Ammon's horn (tissue), 1 donor: ENCODE measurements at places on chromosomes 16 and 17.

- peak; percentile 83 for DNase-seq
Observed at GRCh38 chr16:69932228-69932627, 18.9 kb upstream of the CLEC18A start.

- no peak for DNase-seq
Observed at GRCh38 chr17:70121126-70121525, 46.1 kb downstream of the KCNJ16 start.

DNA sequence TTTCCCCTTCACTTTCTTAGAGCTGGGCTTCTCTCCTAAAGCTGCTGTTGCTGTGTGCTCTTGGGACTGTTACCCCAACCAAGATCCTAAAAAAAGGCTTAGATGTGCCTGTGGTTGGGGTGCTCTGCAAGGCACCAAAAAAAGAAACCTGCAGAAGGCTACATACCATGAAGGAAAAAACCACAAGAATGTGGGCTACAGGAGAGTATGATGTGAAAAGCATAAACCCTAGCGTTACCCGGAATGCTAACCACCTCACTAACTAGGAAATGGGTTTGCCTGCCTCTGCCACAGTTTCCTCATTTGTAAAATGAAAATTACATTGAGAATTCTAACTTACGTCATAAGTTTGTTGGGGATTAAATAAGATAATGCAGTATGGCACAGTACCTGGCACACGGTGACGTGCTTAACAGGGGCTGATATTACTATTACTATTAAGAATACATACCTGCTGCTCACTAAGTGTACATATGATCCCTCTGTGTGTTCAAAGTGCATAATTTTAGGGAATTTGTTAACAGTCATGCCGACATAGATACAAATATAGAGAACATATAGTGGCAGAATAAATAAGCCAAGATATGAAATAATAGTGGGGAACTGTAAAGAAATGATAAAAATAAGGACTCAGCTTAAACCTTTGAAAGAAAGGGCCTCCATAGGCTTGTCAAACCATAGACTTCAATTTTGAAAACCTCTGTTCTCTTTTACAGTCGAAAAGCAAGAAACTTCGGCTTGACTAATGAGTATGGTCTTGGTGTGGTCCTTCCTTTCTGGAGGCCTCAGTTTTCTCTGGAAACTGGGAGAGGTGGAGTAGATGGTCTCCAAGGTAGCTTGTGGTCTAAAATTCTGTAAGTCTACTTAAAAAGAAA lies 177.8 kb upstream of the TBX2 start:
- DNase-seq, result no peak

GRCh38 chr17:50708050-50709000 lies 611 bp upstream of the ANKRD40 start:
- peak; percentile 48 for DNase-seq

- DNase-seq, result no peak
Observed at GRCh38 chr16:1152651-1153259, at the start of gene CACNA1H. Gene CACNA1H, plus strand, starts transcription at chr16:1153106. Its CDS starts 632 bp downstream, at chr16:1153738.

GRCh38 chr16:25270577-25270976 lies 12.9 kb upstream of the ZKSCAN2 start:
- DNase-seq, result no peak

- no peak for DNase-seq
Observed at GRCh38 chr16:77536809-77537208, 102.0 kb upstream of the ADAMTS18 start.

DNA sequence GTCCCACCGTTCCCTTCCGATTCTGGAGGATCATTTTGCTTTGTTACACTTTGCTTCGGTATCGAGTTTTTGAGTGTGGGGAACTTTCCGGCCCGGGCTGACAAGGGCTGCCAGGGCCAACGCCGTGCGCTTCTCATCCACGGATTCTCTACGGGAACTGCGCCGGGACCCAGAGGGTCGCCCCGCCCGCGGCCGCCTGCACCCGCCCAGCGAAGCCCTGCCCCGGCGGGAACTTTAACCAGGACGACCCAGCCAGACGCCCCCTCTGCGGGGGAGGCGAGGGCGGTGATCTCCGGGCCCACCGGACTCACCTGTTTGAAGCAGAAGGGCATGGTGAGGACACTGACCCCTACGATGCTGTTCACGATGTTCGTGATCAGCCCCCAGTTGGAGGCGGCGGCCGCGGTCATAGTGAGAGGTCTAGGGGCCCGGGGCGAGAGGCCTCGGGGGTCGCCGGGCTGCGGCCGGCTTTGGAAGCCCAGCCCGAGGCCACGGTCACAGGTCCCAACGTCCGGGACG lies 536 bp downstream of the SLC38A10 start:
- no peak for DNase-seq

DNA sequence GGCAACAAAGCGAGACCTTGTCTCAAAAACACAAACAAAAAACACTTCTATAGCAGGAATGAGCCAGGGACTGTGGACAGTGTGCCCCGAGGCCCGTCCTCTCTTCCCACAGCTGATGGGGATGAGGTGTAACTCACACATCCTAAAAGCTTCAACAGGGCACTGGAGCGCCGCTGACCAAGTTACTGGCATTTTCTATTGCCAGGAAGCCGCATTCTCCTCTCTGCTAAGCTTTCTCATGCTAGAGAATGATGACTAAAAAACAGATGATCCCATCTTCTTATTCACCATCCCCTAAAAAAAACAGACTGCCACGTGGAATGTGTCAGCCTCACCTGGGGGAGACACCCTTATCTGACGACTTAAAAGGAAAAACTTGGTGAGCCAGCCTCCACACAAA lies 16.3 kb downstream of the CARHSP1 start:
- DNase-seq, result no peak

- DNase-seq, result no peak
Observed at GRCh38 chr16:85398050-85398451, 215.1 kb upstream of the GSE1 start.

DNA sequence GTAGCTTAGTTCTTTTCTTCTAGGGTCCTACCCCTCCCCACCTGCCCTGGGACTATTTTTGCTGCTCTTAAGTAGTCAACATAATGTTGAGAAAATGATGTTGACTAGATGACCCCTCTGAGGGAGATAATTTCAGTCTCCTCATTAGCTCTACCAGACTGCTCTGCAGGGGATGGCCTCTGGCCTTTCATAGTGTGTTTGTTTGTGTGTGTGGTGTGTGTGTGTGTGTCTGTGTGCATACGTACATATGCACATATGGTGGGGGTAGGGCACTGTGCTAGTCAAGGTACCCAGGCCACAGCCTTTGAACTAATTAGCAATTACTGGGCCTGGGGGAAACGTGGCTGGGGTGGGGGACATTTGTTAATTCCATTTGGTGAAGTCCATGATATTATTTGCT lies 254.0 kb downstream of the SHISA9 start:
- DNase-seq, result no peak

DNA sequence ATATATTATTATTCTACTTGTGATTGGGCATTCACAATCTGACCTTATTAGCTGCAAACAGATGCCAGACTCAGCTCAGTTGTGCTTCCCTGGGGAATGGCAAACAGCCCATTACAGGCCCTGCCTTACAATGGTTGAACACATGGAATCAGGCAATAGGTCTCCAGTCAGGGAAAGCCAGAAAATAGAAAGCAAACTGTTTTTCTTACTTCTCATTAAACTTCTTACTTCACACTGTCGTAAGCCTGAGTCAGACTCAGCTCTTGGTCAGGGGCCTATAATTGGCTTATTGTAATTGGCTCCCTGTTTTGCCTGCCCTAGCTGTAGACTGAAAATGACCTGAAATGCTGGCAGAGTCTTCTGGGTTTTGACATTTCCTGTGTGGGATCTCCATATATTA lies 77.0 kb upstream of the CA10 start:
- peak; percentile 30 for DNase-seq

- DNase-seq, result no peak
Observed at GRCh38 chr17:55427587-55427882, 5.9 kb upstream of the MMD start.

DNA sequence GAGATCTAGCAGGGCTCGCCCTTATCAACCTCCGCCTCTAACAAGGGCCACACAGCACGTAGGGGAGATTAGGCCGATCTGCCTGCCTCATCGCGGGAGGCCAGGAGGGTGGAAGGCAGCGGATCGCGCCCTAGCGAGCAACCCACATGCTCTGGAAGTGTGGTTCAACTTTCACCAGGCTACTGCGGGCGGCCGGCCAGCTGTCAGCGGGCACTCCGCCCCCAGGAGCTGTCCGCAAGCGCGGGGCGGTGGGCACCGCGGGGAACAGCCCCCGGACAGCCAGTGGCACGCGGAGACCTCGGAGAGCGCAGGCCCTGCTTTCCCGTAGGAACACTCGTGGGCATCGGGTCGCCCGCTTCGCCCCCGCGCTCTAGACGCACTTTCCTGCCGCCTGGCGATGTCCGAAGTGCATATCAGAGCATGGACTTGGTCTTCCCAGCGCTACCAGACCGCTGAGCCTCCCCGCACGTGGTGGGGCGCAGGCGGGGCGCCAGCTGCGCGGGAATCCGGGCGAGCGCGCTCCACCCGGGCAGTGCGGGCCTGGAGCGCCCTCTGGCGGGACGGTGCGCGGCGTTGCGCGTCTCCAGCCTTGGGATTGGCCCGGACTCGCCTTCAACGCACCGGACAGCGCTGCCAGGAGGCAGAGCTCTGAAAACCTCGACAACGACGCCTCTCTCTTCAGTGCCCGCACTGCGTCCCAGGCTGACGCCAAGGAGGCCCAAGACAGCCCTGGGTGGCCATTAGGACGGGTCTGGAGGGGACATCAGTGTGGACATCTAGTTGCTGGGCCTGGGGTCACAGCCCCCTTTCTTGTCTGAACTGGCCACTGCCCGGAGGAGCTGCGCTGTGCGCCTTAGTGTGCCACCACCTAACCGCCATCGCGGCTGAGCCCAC lies 3.6 kb upstream of the ZNHIT3 start:
- DNase-seq, result peak; percentile 81

GRCh38 chr17:74584292-74585060 lies 7.6 kb downstream of the CD300LD start:
- DNase-seq, result no peak

- no peak for DNase-seq
Observed at GRCh38 chr16:15816228-15816627, 40.6 kb downstream of the MYH11 start.

DNA sequence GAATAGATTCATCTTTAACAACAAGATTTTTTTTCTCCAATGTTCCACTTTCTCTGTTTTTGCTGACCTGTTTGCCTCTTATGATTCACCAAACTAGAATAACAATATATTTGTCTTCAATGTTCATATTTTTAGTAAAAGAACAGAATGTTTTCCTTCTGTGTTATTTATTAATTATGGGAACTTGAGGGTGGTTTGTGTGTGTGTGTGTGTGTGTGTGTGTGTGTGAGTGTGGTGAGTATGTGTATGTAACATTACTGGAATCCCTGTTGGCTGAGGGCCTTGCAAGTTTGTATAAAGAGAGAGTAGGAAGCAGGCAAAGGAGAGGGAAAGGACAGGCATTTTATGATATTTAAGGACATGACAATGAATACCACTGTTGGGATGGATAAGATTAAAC lies 13.8 kb downstream of the STXBP4 start:
- no peak for DNase-seq

- no peak for DNase-seq
Observed at GRCh38 chr17:82234211-82235055, 5.6 kb downstream of the SLC16A3 start.

DNA sequence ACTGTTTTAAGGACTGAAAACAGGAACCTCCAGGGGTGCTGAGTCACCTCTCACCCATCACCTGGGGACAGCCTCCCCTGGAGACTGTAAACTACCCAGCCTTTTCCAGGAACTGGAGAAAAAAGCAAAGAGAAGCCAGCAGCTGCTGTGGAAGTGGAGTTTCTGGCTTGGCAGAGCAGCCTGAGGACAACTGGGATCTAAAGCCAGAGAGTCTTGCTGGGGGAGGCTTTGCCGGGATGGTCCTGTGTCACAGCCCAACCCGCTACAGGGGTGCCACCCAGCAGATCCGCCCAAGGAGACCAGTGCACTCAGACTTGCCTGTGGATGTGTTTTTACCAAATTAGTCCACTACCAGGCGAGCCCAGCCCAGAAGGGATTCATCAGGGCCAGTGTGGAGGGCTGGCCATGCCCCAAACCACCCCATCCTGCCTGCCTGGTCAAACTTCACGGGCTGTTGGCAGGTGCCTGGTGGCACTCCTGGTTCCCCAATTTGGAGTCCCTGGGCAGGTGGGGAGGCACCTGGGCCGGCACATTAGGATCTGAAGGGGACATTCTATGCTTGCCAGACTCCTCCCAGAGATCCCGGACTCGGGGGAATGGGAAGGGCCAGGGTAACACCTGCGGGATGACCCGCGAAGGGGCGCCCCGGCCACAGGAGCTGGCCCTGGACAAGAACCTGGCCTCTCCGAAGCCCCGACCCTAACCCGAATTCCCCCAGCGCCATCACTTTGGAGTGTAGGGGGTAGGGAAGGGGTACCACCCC lies 771 bp downstream of the MSRB1 start:
- no peak for DNase-seq

DNA sequence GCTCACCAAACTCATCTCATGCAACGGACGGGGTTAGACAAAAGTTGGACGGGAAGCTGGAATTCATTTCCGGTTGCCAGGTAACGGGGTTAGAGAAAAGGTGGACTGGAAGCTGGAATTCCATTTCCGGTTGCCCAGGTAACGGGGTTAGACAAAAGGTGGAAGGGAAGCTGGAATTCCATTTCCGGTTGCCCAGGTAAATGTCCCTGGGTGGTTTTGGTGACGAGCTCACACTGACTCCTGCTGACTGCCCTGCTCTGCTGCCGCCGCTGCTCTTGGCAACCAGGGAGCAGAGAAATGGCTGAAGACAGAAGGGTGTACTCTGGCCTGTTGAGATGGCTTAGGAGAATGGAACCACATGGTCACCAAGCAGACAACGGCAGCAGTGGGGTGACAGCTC lies 170.3 kb upstream of the RPH3AL start:
- no peak for DNase-seq

DNA sequence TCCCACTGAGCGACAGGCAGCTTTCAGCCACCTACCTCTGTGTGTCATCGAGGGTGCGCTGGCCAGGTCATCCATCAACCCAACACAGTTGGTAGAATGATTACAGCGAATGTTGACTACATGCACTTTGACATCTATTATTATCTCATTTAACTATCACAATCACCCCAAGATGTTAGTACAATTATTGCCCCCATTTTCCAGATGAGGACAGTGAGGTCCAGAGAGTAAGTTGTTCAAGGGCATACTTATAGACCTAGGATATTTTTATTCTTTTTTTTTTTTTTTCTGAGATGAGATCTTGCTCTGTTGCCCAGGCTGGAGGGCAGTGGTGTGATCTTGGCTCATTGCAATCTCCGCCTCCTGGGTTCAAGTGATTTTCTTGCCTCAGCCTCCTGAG lies 8.3 kb upstream of the ITGAM start:
- DNase-seq, result no peak

DNA sequence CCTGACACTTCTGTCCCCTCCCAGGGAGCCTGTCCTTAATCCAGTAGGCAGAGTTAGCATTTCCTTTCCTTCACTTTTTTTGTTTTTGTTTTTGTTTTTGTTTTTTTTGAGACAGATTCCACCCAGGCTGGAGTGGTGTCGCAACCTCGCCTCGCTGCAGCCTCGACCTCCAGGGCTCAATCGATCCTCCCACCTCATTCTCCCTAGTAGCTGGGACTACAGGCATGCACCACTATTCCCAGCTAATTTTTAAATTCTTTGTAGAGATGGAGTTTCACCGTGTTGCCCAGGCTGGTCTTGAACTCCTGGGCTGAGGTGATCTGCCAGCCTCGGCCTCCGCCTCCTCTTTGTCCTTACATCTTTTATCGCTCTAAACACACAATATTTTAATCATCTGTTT lies 4.0 kb downstream of the NHERF1 start:
- DNase-seq, result no peak

- peak; percentile 81 for DNase-seq
Observed at GRCh38 chr17:3892095-3892998, 506 bp downstream of the CAMKK1 start.

GRCh38 chr16:71442051-71442440 lies at the start of gene TLE7:
Gene TLE7, minus strand, starts transcription at chr16:71442054. Its CDS starts 8,730 bp downstream, at chr16:71433324.
- DNase-seq, result no peak

GRCh38 chr17:4895121-4895520 lies 4.2 kb upstream of the C17orf107 start:
- no peak for DNase-seq
